H1 (cell line): ENCODE measurements at places on chromosomes 7 and 10. TPM values are rescaled to one million over a fixed set of nuclear protein-coding genes. Genes with fewer than 3 reads are reported as not detected.

DNA sequence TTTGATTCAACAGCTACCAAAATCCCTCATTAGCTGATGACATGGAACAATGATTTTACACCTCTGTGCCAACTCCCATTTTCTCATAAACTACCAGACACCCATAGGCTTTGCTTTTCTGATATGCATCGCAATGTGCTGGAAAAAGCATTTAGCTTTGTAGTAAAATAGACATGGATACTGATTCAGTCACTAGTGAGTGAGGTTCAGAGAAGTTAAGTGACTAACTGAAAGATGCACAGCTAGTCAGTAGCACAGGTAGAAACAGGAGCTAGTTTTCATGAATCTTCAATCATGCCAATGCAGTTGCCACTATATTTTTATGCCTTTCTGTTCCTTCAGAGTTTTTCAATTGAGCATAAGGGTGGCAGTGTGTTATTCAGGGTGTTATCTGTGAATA is 38.7 kb downstream of the PRKG1 start:
- no peak for DNase-seq

The SORBS1 gene
- total RNA-seq, result 35.0 and 36.3 TPM in 2 replicates

DNA sequence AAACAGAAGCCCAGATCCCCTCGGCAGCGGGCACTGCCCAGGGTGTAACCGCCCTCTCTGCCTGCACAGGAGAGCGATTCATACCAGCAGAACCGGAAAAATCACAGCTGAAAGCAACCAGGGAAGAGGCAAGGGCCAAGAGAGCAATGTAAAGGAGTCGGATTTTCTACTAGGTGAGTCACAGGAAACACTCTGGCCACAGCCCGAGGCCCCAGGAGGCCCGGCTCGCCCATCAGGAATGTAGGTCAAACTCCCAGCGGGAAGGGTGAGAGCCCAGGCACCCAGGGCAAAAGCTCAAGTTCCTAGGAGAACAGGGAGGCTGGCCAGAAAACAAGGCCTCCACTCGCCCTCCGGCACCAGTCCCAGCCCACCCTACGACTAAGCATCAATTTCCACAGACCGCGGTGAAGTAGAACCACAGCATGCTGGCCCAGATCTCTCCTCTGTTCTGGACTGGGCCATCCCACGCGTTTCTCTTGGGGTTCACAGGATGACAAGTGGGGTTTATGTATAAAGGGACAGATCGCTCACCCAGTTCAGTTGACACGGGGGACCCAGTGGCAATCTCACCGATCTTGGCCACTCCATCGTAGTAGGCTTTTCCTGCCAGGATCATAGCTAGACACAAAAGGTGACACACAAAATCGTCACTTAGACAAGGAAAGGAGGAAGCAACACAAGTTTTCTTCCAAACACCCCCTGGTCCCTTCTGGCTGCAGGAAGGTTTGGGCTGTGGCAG is 46.2 kb downstream of the BAIAP2L1 start:
- DNase-seq, result no peak

- DNase-seq, result no peak
Measured at GRCh38 chr7:94511718-94512117, 2.1 kb downstream of the CASD1 start.

DNA sequence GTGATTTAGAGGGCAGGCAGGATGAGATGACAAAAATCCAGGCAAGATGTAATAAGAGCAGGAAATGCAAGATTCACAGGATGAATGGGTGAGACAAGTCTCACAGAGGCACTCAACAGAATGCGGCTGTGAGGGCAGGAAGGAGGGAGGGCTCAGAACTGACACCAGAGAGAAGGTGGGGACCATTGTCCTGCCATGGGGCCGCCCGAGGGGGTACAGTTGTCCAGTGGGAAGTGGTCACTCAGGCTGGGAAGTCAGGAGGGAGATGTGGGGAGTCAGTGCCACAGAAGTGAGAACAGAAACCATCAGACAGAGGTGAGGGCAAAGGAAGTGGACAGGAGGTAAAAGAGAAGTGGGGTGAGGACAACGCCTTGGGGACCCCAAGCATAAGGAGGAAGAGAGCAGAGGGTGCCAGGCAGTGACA is 8.9 kb downstream of the HIP1 start:
- no peak for DNase-seq
